ENCODE measurements at places on chromosomes 3 and 15. TPM values are rescaled to one million over a fixed set of nuclear protein-coding genes. Genes with fewer than 3 reads are reported as not detected.

GRCh38 chr15:99344639-99345038, 93.4 kb downstream of the LRRC28 start:
- H3K4me3 ChIP-seq: no peak overlapping the region
- no peaks in the 10 kb centered on the region for H3K27me3 ChIP-seq
- DNase-seq: no peak
- no peaks in the 10 kb centered on the region for H3K4me1 ChIP-seq
- no peak overlapping the region for H3K27ac ChIP-seq
- no peaks in the 10 kb centered on the region for H3K36me3 ChIP-seq

DNA sequence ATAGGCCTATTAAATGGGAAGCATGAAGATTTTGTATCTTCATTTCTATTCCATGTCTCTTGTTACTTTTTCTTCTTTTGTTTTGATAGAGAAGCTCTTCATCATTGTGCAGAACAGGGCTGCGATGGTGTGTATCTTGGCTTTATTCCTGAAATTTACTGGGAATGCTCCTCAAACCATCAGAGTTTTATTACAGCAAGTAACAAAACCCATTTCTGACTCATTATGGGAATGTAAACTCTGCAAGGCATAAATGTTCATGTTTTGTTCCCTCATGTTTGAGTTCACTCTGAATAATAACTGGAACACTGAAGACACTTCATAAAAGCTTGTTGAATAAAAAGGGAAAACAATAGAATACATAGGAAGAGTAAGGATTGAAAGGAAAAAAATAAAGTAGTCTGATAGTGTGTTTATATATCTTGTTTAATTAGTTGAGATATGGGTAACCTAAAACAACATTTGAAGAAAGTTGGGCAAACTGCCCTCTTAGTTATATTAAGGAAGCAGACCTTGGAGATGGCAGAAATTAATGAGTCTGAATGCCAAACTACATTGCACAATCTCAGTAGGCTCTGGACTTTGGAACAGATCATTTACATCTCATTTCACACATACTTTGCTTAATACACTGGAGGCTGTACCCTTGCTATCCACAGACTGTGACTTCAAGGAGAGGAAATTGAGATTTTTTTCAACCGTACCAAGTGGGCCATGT, 521.5 kb downstream of the GRM7 start:
- H3K27me3 ChIP-seq: no peaks in the 10 kb centered on the region
- DNase-seq: no peak
- H3K4me1 ChIP-seq: no peaks in the 10 kb centered on the region
- no peak overlapping the region for H3K4me3 ChIP-seq
- no peak overlapping the region for H3K27ac ChIP-seq

- no peak for DNase-seq
- no peaks in the 10 kb centered on the region for H3K27me3 ChIP-seq
- no peaks in the 10 kb centered on the region for H3K36me3 ChIP-seq
- no peak overlapping the region for H3K27ac ChIP-seq
- H3K4me1 ChIP-seq: no peaks in the 10 kb centered on the region
- H3K4me3 ChIP-seq: no peak overlapping the region
Measured at GRCh38 chr3:61772456-61772855, 211.1 kb downstream of the PTPRG start.

- no peaks in the 10 kb centered on the region for H3K36me3 ChIP-seq
- no peak overlapping the region for H3K27ac ChIP-seq
- DNase-seq: no peak
- no peak overlapping the region for H3K4me3 ChIP-seq
- peaks cover 17% of the 10 kb centered on the region for H3K27me3 ChIP-seq
Measured at GRCh38 chr3:13424141-13424844, 4.2 kb upstream of the NUP210 start.

GRCh38 chr3:123618768-123619484, 34.1 kb upstream of the HACD2 start:
- H3K36me3 ChIP-seq: peaks cover 1% of the 10 kb centered on the region
- DNase-seq: no peak
- peaks cover 53% of the 10 kb centered on the region for H3K4me1 ChIP-seq
- no peaks in the 10 kb centered on the region for H3K27me3 ChIP-seq
- peak overlapping the region; percentile 46 for H3K27ac ChIP-seq
- H3K4me3 ChIP-seq: peak overlapping the region; percentile 7

DNA sequence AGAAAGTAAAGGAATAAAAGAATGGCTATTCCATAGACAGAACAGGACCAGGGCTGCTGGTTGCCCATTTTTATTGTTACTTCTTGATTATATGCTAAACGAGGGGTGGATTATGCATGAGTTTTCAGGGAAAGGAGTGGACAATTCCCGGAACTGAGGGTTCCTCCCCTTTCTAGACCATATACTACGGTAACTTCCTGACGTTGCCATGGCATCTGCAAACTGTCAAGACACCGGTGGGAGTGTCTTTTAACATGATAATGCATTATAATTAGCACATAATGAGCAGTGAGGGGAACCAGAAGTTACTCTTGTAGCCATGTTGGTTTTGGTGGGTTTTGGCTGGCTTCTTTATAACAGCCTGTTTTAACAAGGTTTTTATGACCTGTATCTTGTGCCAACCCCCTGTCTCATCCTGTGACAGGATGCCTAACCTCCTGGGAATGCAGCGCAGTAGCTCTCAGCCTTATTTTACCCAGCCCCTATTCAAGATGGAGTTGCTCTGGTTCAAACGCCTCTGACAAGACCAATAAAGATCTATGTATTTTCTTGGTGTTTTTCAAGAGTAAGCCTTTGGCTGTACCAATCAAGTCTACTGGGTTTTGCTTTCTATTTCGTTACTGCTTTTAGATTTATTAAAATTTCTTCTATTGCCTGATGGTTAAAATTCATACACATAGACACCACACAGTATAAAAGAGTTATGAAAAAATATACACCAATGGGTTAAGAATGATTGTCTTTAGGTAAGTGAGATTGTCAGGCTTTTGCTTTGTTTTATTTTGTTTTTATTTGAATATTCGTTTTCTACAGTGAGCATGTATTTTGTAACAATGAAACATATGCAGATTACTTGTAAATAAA, 37.4 kb upstream of the CTDSPL start:
- H3K36me3 ChIP-seq: no peaks in the 10 kb centered on the region
- no peak overlapping the region for H3K27ac ChIP-seq
- no peak for DNase-seq
- peaks cover 16% of the 10 kb centered on the region for H3K4me1 ChIP-seq

Gene SLC9C1
- polyA plus RNA-seq: not detected

Gene LCTL
- 0.38 TPM for polyA plus RNA-seq

Gene SEMA3G
- polyA plus RNA-seq: 0.14 TPM

Gene STARD9
- polyA plus RNA-seq: 0.85 TPM

Gene SPPL2A
- polyA plus RNA-seq: 37.2 TPM

Gene CLDN18
- not detected for polyA plus RNA-seq
